Renal cortical epithelial cell (primary cell): ENCODE measurements at places on chromosomes 16 and 17. TPM values are rescaled to one million over a fixed set of nuclear protein-coding genes. Genes with fewer than 3 reads are reported as not detected.

The MVP gene
- 431 and 491 TPM in 2 replicates for total RNA-seq

The HOXB2 gene
- 17.4 and 23.7 TPM in 2 replicates for total RNA-seq

The ASPHD1 gene
- total RNA-seq, result 15.8 and 33.3 TPM in 2 replicates

The CRYM gene
- 4.7 and 5.0 TPM in 2 replicates for total RNA-seq
